Activated CD4-positive, alpha-beta T cell treated with anti-CD3 and anti-CD28 coated beads, Interleukin-2, amount 10 ng/mL, durations not matched to agents 7 days and 5 days (primary cell): ENCODE measurements at places on chromosomes 12 and 14. TPM values are rescaled to one million over a fixed set of nuclear protein-coding genes. Genes with fewer than 3 reads are reported as not detected.
A peak's percentile ranks its signal among the peaks of the same experiment; 100 is the strongest.

KRT5 gene
- total RNA-seq: not detected

MYF5 gene
- not detected for total RNA-seq

GRCh38 chr12:109797905-109798669 lies 35.1 kb downstream of the TRPV4 start:
- DNase-seq: no peak
- H3K4me3 ChIP-seq: no peak overlapping the region
- no peak overlapping the region for H3K27ac ChIP-seq
- no peaks in the 10 kb centered on the region for H3K4me1 ChIP-seq
- H3K36me3 ChIP-seq: no peaks in the 10 kb centered on the region

DNA sequence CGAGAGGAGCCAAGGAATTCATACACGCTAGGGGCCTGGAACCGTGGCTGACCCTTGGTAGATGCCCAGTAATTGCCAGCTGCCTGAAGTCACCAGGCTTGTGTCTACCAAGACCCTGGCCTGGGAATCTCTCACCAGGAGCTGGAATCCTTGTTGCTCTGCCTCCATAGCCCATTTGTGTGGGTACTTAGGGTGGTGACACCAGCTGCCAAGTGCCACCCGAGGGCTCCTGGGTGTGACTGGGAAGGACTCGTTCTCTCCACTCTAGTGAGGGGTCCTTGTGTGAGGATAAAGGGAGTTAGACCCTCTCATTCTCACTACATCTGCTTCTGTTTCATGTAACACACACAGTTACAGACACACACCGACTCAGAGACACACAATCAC lies 17.9 kb downstream of the SERPINA1 start:
- no peaks in the 10 kb centered on the region for H3K4me1 ChIP-seq
- no peaks in the 10 kb centered on the region for H3K36me3 ChIP-seq
- no peak overlapping the region for H3K4me3 ChIP-seq
- DNase-seq: no peak
- no peaks in the 10 kb centered on the region for H3K27me3 ChIP-seq

GRCh38 chr14:23375527-23376251 lies 1.2 kb upstream of the CMTM5 start:
- H3K4me1 ChIP-seq: peaks cover 5% of the 10 kb centered on the region
- H3K27me3 ChIP-seq: peaks cover 1% of the 10 kb centered on the region
- H3K27ac ChIP-seq: no peak overlapping the region
- no peak overlapping the region for H3K4me3 ChIP-seq

- H3K4me1 ChIP-seq: no peaks in the 10 kb centered on the region
- H3K27ac ChIP-seq: no peak overlapping the region
- DNase-seq: no peak
- H3K36me3 ChIP-seq: no peaks in the 10 kb centered on the region
These were observed 244.8 kb downstream of the DACT1 start for GRCh38 chr14:58882577-58883018.

DNA sequence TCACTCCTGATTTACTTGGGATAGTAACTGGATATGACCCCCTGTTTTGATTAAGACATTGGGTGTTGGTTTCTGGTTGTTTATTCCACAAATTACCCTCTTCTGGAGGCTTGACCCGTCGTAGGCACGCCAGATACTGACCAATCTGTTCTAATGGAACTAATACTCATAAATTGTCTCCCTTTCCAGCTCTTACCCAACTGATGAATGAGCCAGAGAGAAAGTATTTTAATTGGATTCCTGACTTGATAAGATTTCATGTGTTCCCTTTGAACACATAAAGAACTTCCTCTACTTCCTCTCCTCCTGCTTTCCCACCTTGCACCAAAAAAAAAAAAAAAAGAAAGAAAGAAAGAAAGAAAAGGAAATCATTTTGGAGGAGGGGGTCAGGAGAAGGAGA lies 340.9 kb downstream of the PCNX1 start:
- H3K4me1 ChIP-seq: peaks cover 51% of the 10 kb centered on the region
- peaks cover 2% of the 10 kb centered on the region for H3K27me3 ChIP-seq
- no peak for DNase-seq

LMNTD1 gene
- not detected for total RNA-seq

DNA sequence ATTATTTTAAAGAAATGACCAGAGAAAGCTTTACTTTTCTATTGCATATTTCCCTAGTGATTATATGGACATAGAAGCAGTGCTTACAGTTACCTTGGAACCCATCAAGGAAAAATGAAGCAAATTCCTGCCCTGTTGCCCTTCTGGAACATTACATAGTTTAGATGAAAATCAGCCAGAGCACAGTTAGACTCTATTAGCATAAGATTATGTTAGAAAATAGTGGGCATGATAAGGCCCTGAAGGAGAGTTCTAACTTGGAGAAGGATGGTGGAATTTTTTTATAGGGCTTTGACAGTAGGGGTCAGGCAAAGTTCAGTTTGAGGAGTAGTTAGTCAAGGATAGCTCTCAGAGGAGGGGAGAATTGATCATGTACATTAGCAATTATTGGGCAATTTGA lies 74.3 kb downstream of the FUT8 start:
- DNase-seq: no peak
- peaks cover 18% of the 10 kb centered on the region for H3K4me1 ChIP-seq
- H3K27me3 ChIP-seq: no peaks in the 10 kb centered on the region
- no peak overlapping the region for H3K27ac ChIP-seq
- H3K4me3 ChIP-seq: no peak overlapping the region
- H3K36me3 ChIP-seq: peaks cover 37% of the 10 kb centered on the region

DNA sequence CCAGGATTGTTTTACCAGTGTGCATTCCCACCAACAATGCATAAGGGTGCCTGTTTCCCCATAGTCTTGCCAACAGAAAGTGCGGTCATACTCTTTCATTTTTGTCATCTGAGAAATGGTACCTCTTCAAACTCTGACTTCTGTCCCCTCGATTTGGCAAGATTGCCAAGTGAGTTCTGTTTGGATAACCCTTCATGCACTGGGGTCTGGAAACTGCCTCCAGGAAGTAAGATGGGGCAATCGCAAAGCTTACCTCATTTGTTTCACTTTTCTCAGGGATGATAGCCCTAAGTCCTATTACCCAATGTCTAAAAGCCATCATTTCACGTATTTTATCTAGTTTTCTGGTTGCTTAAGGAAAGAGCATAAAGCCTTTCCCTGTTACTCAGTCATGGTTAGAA lies 28.6 kb upstream of the NR1H4 start:
- H3K4me3 ChIP-seq: no peak overlapping the region
- no peak for DNase-seq
- peaks cover 8% of the 10 kb centered on the region for H3K27me3 ChIP-seq

- DNase-seq: no peak
- no peaks in the 10 kb centered on the region for H3K36me3 ChIP-seq
- peaks cover 10% of the 10 kb centered on the region for H3K4me1 ChIP-seq
- no peak overlapping the region for H3K4me3 ChIP-seq
These were observed 11.2 kb downstream of the ATG2B start for GRCh38 chr14:96351986-96352385.

TBC1D30 gene
- 0.20 TPM for total RNA-seq

SLC11A2 gene
- total RNA-seq: 37.4 TPM

GRCh38 chr14:21106498-21107282 lies 5.8 kb downstream of the TMEM253 start:
- peak; percentile 81 for DNase-seq
- H3K36me3 ChIP-seq: peaks cover 1% of the 10 kb centered on the region
- no peak overlapping the region for H3K27ac ChIP-seq
- peaks cover 34% of the 10 kb centered on the region for H3K4me1 ChIP-seq
- no peak overlapping the region for H3K4me3 ChIP-seq

- H3K27ac ChIP-seq: peak overlapping the region; percentile 85
- no peaks in the 10 kb centered on the region for H3K27me3 ChIP-seq
- H3K36me3 ChIP-seq: peaks cover 9% of the 10 kb centered on the region
- H3K4me3 ChIP-seq: peak overlapping the region; percentile 77
- peaks cover 45% of the 10 kb centered on the region for H3K4me1 ChIP-seq
These were observed 105.9 kb upstream of the BCAT1 start for GRCh38 chr12:25054783-25055144.

DNA sequence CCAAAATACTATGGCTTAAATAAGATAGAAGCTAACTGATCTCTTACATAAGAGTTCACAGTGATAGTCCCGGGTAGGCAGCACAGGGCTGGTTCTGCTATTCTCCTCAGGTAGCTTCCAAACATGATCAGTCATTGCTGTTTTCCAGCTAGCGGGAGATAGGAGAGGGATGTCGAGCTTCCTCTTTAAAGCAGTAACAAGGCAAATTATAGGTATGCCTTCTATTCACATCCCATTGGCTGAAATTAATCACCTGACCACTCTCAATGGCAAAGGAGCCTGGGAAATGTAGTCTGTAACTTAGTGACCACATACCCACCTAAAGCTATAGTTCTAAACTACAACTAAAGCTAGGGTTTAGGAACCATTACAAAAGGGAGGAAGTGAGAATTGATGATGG lies 34.5 kb upstream of the VRK1 start:
- DNase-seq: peak; percentile 47
- no peak overlapping the region for H3K27ac ChIP-seq
- peak overlapping the region; percentile 14 for H3K4me3 ChIP-seq
- no peaks in the 10 kb centered on the region for H3K36me3 ChIP-seq

CCDC197 gene
- not detected for total RNA-seq

DNA sequence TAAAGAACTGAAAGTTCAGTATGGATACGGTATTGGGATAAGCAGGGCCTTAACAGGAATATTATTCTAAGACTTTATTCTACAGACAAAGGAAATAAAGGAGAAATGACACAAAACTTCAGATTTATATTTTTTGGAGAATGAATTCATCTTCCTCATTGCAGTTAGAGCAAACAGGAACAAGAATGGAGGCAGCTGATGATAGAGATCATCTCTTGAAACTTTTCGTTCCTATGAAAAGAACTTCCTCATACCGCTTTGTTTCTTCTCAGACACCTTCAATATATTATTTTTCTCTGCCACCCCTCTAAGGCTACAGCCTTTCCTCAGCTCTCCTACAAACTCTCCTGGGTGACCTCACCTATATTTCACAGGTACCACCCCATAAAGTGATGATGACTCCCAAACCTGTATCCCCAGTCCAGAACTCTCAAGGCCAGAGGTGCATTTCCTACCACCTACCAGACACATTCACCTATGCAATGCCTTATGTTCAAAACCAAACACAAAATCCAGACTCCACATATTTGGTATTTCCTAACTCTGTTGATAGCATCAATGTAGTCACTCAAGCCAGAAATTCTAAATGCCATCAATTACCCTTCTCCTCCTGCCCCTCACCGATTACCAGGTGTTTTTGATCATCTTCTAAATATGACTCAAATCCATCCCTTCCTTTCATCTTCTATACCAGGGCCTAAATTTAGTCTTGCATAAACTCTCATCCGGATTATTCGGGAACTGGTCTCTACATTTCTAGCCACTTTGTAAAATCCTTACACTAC lies 7.4 kb downstream of the MAP4K5 start:
- DNase-seq: no peak
- no peaks in the 10 kb centered on the region for H3K27me3 ChIP-seq
- H3K4me1 ChIP-seq: peaks cover 58% of the 10 kb centered on the region
- H3K36me3 ChIP-seq: peaks cover 16% of the 10 kb centered on the region
- no peak overlapping the region for H3K4me3 ChIP-seq

DNA sequence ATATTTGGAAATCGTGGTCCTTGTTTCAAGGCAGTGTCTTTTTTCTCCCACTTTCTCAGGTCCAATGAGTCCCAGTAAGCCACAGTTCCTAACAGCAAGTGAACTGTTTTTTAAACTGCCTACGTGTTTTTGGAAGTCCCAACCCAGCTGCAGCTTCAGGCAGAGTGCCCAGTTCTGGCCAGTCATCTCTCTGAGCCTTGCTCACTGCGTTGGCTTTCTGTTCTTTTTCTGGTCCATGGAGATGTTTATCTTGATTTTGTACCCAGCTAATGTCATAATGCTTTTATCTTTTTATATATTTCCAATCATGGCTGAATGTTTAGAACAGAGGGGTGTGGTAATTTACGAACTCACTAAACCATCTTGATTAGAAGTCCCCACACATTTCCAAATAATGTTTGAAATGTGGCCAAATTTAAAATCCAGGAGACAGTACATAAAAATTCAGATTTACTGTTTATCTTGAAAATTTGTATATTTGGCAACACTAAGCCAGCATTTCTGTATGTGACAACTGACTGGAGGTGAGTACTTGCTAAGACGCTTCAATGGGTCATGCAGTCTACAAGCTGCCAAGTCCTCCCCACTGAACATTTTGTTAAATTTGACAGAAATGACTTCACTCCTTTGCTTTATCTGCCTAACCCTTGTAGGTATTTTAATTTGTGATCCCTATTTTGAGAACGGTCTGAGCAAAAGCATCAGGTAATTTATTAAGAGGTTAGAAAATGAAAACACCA lies 46.1 kb upstream of the OTOGL start:
- no peak overlapping the region for H3K27ac ChIP-seq
- H3K4me1 ChIP-seq: no peaks in the 10 kb centered on the region
- no peak overlapping the region for H3K4me3 ChIP-seq
- H3K36me3 ChIP-seq: no peaks in the 10 kb centered on the region

FOXN4 gene
- total RNA-seq: not detected

GRCh38 chr12:15687583-15687982 lies 101.6 kb downstream of the EPS8 start:
- H3K36me3 ChIP-seq: no peaks in the 10 kb centered on the region
- H3K27ac ChIP-seq: no peak overlapping the region
- H3K27me3 ChIP-seq: peaks cover 21% of the 10 kb centered on the region
- H3K4me1 ChIP-seq: peaks cover 4% of the 10 kb centered on the region

GRCh38 chr12:40224439-40225291 lies at the start of gene LRRK2:
TSS of gene LRRK2 (plus strand) at chr12:40224997. CDS start at chr12:40225132, 135 bp downstream.
- peaks cover 52% of the 10 kb centered on the region for H3K27me3 ChIP-seq
- peak within 1 kb of the TSS; percentile 38 for H3K4me3 ChIP-seq

DNA sequence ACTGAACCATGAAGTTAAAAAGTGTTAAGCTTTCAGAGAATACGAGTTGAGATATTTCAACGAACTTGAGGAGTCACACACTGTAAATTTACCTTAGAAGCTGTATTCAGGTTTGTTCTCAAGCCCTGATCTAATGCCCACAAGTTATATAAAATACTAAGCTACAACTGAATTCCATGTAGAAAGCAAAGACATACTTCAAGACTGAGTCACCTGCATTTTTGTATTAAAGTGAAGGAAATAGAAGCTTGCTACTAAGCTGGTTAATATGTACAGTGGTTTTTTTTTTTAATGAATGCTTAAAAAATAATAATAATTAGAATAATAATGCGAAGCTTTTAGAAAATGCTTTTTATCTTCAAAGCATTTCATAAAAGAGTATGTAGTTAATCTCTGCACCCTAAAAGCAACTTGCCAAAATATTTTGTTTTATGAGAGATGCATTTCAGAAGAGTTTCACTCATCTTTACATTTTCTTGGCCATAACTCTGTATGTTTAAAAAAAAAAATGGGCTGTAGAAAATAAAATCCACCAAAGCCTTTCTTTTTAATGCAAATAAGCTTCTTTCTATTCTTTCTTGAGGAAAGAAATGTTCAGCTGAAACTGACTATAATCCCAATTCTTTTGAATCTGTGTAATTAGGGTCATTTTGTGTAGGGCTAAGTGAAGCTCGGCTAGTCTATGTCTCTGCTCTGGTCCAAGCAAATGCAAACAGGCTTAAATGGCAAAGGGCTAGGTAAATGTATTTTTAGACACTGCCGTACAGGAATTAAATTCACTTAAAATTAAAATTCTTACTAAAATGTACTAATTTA lies 1047.5 kb upstream of the FLRT2 start:
- H3K27me3 ChIP-seq: no peaks in the 10 kb centered on the region
- H3K27ac ChIP-seq: no peak overlapping the region
- DNase-seq: no peak
- H3K4me3 ChIP-seq: no peak overlapping the region

GRCh38 chr14:99516156-99516870 lies 35.1 kb downstream of the CCNK start:
- H3K36me3 ChIP-seq: no peaks in the 10 kb centered on the region
- no peaks in the 10 kb centered on the region for H3K27me3 ChIP-seq
- H3K27ac ChIP-seq: no peak overlapping the region
- H3K4me3 ChIP-seq: no peak overlapping the region
- no peak for DNase-seq
